ENCODE measurements at places on chromosomes 11 and 22.

DNA sequence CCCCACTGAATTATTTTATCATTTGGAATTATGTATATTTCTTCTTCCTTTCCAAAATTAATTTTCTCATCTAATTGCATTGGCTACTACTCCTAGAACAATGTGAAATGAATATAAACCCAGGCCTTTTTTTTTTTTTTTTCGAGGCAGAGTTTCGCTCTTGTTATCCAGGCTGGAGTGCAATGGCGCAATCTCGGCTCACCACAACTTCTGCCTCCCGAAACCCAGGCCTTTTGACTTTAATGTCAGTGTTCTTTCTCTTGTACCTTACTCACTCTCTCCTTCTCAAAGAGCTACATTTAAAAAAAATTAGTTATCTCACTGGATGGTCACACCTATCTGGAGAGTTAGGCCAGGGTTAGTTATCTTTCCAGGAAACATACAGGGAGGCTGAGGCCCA is 35.3 kb upstream of the LRRC32 start:
- no peak for DNase-seq

DNA sequence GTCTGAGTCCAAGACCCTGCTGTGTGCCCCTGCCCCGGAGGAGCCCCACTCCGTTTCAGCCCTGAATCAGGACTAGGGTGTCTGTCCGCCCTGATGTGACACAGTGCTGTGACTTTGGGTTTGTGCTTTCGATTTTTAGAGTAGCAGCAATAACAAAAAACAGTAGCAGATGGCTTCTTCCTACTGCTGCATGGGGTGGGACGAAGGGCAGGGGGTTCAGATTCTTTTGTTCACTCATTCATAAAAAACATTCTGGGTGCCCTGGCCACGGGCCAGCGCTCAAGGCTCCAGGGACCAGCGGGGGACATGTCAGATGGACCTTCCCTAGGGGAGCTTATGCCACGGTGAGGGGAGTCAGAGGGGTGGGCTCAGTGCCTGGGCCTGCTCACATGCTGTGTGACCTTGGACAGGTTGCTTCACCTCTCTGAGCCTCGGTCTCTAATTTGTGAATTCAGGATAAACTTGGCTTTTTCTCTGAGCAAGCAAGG is 24.6 kb upstream of the PRR5 start:
- no peak for DNase-seq

- no peak for DNase-seq
These were observed 53.1 kb upstream of the CEP295 start for GRCh38 chr11:93608364-93608763.

GRCh38 chr11:45609902-45610301 is 55.5 kb downstream of the CHST1 start:
- no peak for DNase-seq

DNA sequence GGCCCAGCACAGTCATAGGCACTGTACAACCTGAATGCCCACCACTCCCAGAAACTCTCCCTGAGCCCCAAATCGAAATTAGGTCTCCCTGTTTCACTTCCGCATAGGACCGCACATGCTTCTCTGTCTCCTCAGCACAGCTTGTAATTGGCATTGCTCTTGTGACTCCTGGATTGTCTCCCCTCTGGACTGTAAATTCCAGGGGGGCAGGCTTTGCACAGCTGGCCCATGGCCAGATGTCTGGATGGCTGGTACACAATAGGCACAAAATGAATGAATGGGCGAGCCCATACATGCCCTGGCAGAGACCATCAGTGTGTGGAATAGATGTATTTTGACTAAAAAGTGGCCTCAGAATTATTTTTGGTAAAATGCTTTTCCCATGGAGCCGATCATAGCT is 63.3 kb upstream of the PHF21B start:
- DNase-seq: no peak

Measured in T-helper 9 cell (primary cell).